ENCODE measurements at places on chromosomes 3 and 15.

- DNase-seq, result no peak
Measured at GRCh38 chr15:91228383-91228782, 128.3 kb downstream of the SV2B start.

GRCh38 chr3:178386880-178387279 lies 149.4 kb upstream of the KCNMB2 start:
- no peak for DNase-seq

DNA sequence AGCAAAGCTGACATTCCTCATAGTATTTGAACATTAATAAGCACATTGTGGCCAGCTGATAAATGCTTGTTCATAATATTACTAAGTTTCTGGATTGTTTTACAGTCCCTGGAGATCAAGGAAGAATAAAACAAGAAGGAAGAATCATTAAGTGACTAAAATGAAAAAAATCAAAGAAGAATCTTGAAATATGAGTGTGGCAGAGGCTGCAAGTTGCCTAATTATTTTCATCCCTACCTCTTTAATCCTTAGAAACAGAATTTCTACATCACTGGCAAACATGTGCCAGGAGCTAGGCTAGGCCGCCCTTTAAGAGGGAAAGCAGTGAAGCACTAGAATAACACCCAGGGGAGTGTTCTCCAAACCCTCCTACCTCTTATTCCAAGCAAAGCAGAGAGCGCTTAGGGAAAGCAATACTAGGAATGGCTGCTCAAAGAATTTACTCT lies 98.9 kb downstream of the MAGI1 start:
- DNase-seq, result no peak

GRCh38 chr3:127404221-127405009 lies 116.6 kb upstream of the PRR20G start:
- DNase-seq, result no peak

DNA sequence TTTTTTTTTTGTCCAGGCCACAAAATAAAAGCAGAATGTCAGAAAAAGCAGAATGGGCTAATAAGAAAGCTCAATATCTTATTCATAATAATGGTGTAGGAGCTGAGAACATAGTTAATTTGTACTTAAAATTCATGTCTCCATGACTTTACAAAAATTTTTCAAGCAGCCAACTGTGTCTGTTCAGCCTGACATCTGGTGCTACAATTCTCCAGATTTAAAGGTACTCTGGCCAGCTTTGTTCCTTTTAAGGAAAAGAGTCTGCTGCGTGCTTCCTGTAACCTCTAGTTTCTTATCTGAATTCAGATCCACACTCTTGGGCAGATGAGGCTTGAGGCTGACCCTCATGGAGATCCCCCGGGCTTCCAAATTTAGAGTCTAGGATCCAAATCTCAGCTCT lies 8.7 kb upstream of the RFX7 start:
- DNase-seq, result no peak

Data from chondrocyte (in vitro differentiated cells).